ENCODE measurements at places on chromosomes 3 and 15. TPM values are rescaled to one million over a fixed set of nuclear protein-coding genes. Genes with fewer than 3 reads are reported as not detected.

The C15orf39 gene
- total RNA-seq, result 20.9 TPM

The ABI3BP gene
- 91.1 TPM for total RNA-seq

The CCRL2 gene
- total RNA-seq, result not detected

The IMPG2 gene
- total RNA-seq, result 0.25 TPM

The SPTBN5 gene
- total RNA-seq, result 0.49 TPM

The TBC1D23 gene
- 56.5 TPM for total RNA-seq

The CIDEC gene
- 51.3 TPM for total RNA-seq

The IREB2 gene
- 40.8 TPM for total RNA-seq

The DENND6A gene
- 24.8 TPM for total RNA-seq
